ENCODE measurements at places on chromosomes 6 and 20.

DNA sequence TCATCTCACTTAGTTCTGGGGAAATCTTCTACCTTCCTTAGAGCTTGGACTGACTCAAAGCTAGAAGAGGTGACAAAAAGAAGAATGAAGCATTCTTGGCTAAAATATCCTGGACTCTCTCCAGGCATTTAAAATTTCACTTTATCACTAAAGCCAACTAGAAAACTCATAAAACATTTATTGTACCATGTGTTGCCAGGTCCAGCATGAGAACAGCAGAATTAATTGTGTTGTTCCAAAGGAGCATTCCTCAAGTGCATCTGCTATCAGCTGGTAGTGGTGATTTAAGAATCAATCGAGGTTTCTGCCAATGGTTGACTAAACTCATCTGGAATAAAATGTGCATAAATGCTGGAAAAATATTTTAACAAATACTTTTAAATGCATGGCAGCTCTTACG lies 147.3 kb upstream of the SSTR4 start:
- DNase-seq = no peak

DNA sequence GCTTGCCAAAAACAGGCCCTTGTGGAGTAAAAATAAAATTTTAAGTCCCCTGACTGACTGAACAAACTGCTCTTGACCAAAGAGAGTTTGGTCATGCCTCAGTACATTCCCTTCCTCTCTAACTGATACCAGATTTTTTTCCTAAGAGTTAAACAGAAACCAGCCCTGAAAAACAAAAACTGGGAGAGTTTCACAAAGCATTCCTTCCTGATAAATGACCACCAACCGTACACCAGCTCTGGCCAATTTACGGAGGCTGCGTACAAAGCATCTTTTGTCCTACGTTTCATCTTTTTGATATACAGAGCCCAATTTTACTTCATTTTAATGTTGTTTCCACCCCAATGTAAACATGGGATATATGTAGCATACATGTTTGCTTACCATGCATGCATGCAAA lies 477.4 kb upstream of the HTR1E start:
- no peak for DNase-seq

DNA sequence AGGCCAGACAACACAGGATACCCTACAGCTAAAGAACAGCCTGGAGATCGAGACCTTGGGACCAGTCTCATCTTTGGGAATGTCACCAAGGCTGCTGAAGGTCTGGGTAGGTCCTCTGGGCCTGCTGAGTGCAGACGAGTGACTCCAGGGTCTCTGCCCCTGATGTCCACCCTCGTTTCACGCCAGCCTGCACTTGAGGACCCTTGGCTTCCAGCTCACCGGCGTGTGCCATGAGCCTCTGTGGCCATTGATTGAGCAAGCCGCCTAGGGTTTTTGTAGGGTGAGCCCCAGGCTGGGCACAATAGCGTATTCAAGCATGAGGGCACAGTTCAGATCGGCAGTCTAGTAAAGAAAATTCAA lies 4.3 kb downstream of the BPHL start:
- DNase-seq = no peak

- peak; percentile 81 for DNase-seq
Measured at GRCh38 chr6:118263921-118264486, 284.1 kb upstream of the PLN start.

Data from OCI-M1 (cell line).